ENCODE measurements at places on chromosomes 5 and 9.
A peak's percentile ranks its signal among the peaks of the same experiment; 100 is the strongest.

DNA sequence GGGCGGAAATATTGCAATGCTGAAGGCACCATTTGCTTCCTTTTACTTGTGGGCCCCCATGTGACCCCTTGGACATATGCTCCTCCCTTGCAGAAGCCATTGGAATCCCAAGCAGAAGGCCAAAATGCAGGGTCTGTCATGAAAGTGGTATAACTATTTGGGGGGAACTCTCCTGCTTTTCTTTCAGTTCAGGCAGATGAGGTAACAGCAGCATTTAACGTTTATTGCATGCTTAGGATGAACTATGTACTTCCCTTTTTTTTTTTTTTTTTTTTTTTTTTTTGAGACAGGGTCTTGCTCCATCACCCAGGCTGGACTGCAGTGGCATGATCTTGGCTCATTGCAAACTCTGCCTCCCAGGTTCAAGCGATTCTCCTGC is 7.8 kb downstream of the FOXI1 start:
- DNase-seq = no peak

- DNase-seq = peak; percentile 74
Measured at GRCh38 chr9:112629671-112630485, 88.0 kb downstream of the INIP start.

DNA sequence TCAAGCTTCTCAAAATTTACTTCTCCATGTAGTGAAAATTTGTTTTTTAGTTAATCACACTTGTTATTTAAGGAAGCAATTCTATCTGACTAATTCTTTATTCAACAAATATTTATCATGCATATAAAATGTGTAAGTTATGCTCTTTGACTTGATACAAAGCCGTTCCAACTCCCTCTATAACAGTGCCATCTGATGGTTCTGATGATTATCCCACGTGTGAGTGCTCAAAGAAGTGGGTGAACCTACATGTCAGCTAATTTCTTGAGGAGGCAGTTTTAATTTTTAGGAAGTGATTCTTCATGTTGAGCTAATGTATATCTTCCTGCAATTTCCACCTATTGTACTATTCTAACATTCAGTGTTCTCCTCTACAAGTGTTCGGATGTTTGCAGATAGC is 88.8 kb upstream of the BRINP1 start:
- no peak for DNase-seq

DNA sequence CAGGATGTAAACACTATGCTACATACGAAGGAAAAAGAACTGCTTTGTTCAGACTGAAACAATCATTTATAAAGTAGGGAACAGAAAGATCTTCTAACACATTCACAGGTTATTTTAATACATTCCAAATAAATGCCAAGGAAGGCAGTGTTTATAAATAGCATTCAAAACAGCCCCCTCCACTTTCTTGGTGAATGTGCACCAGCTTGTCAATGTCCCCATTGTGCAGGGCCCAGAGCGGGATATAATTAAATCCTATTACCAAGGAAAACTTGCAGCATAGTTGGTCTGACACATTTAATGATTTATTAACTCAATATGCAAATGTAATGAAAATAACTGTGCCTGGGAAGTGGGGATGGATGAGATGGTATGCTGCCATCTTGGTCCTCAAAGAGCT is 135.9 kb upstream of the RAD23B start:
- DNase-seq = no peak

GRCh38 chr5:7397937-7398336 is 2.0 kb downstream of the ADCY2 start:
- no peak for DNase-seq

- DNase-seq = no peak
Measured at GRCh38 chr5:143214890-143215289, 188.6 kb downstream of the NR3C1 start.

GRCh38 chr9:113674436-113674835 is 201.7 kb upstream of the ZNF618 start:
- DNase-seq = no peak

DNA sequence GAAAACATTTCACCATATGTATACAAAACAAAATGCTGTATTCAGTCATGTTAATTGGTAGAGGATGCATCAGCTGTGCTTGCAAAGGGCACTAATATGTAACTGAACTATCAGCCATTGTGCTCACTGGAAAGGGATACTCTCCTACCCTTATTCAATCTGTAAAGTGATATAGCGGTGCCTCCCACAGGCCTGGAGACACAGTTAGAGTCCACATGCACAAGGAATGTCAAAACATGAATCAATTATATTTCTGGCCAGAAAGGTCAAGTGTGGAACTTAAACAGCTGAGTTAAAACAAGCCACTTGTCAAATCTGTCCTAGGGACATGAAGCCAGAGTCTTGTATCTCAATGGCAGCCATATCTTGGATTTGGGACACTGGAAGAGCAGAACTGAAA is 71.2 kb upstream of the IZUMO3 start:
- DNase-seq = no peak

DNA sequence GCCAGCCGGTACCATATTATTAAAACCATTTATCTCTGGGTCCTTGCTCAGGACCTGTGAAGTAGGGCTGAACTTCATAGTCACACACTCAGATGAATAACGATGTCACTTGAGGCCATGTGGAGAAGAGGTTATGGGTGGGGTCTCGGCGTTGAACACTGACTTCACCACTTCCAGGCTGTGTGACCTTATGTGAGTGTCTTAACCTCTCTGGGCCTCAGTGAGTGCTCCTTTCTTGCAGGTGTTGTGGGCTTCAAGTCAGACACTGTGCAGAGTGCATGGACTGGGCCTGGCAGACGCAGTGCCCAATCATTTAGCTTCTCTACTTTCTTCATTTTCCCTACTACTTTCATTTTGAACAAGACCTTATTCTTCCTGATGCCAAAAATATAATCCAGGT is 278.8 kb downstream of the PBX3 start:
- no peak for DNase-seq

DNA sequence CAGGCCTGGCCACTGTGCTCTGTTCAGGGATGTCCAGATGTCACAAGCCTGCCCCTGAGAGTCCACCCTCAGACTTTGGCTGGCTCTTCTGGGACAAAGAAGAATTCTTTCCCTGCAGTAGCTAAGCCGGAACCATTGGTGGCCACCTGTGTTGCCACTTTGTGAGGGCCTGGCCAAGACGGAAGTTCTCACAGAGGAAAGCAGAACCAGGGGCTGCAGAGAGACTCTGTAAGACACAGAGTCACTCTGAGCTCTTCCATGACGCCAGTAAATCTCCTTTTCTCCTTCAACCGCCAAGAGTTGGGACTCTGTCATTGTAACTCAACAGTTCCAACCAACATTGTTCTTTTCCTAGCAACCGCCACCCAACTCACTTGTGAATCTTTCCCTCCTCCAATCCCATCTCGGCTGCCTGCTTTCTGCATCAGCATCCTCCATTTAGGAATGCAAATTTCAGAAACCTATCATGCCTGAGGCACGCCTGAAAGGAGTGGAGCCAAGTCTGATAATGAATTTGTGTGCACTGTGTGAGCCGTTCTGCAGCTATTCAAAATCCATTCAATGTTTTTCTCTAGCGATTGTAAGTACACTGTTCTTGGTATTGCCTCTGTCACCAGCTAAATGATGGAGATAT is 37.8 kb upstream of the ATP6V1G1 start:
- DNase-seq = no peak

- peak; percentile 48 for DNase-seq
Measured at GRCh38 chr9:73037613-73038012, 84.8 kb upstream of the ALDH1A1 start.

All from mesendoderm (in vitro differentiated cells).